Amniotic stem cell (primary cell): ENCODE measurements at places on chromosomes 5 and 9.

- no peak for DNase-seq
These were observed 81.9 kb downstream of the MED27 start for GRCh38 chr9:131997779-131998178.

DNA sequence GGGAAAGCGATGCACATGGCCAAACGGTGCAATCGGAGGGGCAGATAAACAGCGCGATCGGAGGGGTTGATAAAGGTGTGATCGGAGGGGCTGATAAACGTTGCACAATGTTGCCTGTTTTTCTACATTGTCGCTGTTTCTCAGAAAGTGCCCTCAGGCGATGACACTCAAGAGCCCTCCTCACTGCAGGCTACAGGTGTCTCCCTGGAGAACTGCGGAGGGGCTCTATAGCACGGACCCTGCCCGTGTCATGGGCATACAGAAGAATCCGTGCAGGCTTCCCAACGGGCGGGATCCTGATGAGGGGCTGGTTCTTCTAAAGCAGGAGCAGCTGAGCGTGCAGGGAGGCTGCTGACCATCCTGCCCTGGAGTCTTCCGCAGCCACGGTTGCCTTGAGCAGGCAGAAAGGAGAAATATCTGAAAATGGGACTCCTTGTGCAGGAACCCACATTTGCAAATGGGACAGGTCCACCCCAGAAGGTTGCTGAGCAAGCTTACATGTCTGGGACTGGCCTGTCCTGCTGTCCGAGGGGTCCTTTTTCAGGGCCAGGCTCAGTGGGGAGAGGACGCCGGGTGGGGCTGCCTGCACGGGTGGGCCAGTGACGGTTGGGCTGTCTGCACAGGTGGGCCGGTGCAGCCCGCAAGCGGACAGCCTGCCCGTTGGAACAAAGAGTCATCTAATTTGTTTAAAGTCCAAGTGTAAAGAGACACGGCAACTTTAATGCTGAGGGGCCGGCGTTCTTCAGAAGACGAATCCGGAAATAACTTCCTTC is 25.1 kb upstream of the LPCAT1 start:
- DNase-seq = no peak

DNA sequence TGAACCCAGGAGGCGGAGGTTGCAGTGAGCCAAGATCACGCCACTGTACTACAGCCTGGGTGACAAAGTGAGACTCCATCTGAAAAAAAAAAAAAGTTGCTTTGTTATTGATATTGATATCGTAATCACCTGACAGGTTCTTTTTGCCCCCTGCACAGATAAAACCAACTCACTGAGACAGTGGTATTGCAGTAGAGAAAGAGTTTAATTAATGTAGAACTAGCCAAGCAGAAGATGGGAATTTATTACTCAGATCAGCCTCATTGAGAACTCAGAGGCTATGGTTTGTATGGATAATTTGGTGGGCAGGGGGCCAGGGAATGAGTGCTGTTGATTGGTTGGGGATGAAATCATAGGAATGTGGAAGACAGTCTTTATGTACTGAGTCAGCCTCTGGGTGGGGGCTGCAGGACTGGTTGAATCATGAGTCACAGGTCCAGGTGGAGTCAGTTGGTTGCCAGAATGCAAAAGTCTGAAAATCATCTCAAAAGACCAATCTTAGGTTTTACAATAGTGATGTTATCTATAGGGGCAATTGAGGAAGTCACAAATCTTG is 35.8 kb upstream of the MEGF10 start:
- no peak for DNase-seq

GRCh38 chr9:129285382-129285781 is 107.3 kb upstream of the IER5L start:
- DNase-seq = no peak

- DNase-seq = no peak
These were observed 133.3 kb upstream of the C6 start for GRCh38 chr5:41346609-41347008.

- no peak for DNase-seq
These were observed 57.9 kb downstream of the C5orf15 start for GRCh38 chr5:133910571-133910970.

GRCh38 chr5:17012289-17012688 is 76.2 kb upstream of the MYO10 start:
- DNase-seq = no peak

- DNase-seq = no peak
These were observed 437.3 kb upstream of the MPDZ start for GRCh38 chr9:13716601-13717321.

DNA sequence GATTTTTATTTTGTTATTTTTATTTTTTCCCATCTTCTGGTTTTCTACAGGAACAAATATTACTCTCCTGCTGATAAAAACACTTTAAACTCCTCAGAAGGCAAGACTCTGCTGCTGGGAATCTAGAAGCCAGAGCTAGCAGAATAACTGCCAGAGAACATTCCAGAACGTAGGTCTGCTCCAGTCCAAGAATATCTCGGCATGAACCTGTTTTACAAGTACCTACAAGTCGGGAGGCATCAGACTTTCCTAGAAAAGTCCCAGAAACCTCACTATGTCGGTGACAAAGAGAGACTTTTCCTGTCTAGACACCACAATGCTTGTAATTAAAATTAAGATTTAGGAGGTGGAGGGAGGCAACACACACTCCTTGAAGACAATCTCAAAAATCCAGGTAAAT is 41.4 kb downstream of the FABP6 start:
- no peak for DNase-seq

- DNase-seq = no peak
These were observed 35.4 kb upstream of the ZNF354A start for GRCh38 chr5:178765753-178766300.

- DNase-seq = no peak
These were observed 1046.9 kb upstream of the WWC1 start for GRCh38 chr5:167244583-167244982.

DNA sequence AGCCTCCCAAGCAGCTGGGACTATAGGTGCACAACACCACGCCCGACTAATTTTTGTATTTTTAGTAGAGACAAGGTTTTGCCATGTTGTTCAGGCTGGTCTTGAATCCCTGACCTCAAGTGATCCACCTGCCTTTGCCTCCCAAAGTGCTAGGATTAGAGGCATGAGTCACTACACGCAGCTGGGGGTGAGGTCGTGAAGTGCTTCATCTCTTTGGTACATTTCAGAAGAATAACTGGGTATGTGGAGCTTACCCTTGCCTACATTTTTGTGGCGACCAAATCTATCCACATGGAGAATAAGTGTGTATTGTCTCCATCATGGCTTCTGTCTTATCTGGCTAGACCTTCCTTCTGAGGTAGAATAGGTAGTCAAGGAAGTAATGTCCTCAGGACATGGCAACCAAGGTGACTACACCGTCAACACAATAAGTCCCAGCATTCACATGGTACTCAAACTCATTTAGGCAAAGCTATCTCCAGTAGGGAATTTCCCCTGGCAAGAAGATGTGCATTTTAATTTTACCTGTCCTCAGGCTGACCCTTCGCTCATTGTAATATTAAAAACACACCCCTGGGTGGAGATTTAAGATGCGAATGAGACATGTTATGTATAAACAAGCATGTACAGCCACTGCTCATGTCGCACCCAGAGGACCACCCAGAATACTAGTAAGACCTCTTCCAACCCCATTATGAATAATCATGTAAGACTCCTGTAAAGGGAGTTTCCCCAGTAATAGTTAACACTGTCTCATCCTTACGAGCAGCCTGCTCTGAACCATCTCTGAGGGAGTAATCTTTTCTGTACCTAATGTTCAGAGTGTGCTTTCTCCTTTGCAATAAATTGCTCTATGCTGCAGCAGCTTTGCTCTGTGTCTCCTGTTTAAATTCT is 1173.2 kb downstream of the TAF11L14 start:
- no peak for DNase-seq

DNA sequence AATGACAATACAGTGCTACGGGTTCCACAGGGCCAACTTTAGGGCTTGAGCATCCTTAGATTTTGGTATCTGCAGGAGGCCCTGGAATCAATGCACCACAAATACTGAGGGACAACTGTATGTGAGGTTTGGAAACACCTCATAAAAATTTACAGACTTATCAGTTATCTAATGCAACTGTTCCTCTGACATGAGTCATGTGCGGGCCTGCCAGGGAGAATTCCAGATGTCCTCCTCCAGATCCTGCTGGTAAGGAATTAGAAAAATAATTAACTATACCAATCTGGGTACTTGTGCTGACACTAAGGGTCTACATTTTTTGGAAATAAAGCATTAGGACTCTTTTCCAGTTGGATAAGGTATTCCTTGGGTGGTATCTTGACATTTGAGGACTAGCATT is 333.3 kb downstream of the ARRDC3 start:
- DNase-seq = no peak

DNA sequence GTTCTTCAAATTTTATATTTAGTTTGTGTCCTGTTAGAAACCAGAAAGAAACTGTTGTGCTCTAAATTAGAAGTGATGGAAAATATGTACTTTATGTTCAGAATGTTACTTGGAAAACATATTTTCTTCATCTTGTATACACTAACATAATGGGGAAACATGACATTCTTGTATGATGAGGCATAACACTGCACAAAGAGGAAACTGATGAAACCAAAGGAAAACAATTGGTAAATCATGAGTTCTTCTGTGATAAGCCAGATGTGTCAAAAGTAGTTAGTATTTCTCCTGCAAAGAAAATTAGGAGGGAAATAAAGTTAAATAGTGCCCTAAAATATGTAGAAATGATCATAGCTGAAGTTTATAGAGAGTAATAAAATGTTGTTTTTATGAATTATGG is 111.1 kb upstream of the FBN2 start:
- DNase-seq = peak; percentile 34

GRCh38 chr5:69374911-69375446 is 5.4 kb downstream of the RAD17 start:
- no peak for DNase-seq

DNA sequence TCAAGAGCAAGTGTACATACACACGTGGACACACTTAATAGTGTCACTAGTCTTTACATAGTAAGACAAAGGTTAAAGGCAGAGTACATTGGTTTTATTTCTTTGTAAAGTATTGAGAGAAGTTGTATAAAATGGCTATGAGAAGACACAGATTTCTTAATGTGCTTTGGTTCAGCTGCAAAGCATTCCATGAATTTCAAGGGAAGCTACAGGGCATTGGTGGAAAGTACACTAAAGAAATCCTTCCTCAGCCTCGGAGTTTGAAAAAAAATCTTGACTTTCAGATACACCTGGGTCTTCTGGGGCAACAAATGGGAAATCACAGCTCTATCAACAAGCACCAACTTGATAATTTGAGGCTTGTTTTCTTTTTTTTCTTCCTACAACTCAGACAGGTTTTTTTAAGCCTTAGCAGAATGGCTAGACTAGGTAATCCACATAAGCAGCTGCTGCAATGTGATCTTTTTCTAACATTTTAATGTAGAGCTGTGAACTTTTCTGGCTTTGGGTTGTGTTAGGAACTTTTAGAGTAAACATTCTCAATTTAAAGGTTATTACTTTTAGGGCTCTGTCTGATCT is 140.4 kb upstream of the FST start:
- DNase-seq = no peak

DNA sequence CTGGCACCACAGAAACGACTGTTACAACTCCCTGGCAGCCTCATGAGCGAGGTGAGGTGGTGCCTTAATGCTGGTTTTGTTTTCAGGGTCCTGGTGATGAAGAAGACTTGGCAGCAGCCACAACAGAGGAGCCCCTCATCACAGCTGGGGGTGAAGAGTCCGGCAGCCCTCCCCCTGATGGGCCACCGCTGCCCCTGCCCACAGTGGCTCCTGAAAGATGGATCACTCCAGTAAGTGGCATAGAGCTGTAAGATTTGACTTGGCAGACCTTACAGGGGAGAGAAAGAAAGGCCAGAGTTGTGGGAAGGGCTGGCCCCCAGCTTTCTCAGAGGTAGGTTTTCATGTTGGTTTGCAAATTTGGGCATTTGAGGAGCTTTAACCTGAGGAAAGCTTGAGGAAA is 72.2 kb downstream of the COL15A1 start:
- DNase-seq = no peak

GRCh38 chr9:106980551-106981101 is 117.7 kb downstream of the ZNF462 start:
- DNase-seq = no peak

- DNase-seq = no peak
These were observed 24.0 kb downstream of the ABL1 start for GRCh38 chr9:130858739-130859705.

GRCh38 chr9:35938474-35939356 is 19.2 kb downstream of the OR2S2 start:
- no peak for DNase-seq

GRCh38 chr9:37952731-37953130 is 48.8 kb upstream of the SLC25A51 start:
- peak; percentile 20 for DNase-seq

DNA sequence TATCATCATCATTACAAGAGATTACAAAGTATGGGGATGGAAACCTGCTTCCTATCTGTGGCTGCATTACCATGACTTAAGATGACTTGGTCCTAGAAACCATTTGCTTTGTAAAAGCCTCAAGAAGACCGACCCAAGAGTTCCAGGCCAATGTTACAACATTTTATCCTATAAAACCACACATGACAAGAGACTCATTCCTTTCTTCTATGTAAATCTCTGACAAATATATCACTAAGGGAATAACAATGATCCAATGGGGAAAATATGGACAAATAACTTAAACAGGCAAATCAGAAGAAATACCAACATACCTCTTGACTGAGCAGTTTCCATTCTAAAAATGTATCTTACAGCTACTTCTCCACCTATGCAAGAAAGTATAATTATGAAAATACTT is 44.3 kb upstream of the VPS13A start:
- no peak for DNase-seq

GRCh38 chr9:3912817-3913216 is 387.0 kb upstream of the RFX3 start:
- DNase-seq = no peak

- no peak for DNase-seq
These were observed 198.4 kb upstream of the MEF2C start for GRCh38 chr5:89081360-89081759.

DNA sequence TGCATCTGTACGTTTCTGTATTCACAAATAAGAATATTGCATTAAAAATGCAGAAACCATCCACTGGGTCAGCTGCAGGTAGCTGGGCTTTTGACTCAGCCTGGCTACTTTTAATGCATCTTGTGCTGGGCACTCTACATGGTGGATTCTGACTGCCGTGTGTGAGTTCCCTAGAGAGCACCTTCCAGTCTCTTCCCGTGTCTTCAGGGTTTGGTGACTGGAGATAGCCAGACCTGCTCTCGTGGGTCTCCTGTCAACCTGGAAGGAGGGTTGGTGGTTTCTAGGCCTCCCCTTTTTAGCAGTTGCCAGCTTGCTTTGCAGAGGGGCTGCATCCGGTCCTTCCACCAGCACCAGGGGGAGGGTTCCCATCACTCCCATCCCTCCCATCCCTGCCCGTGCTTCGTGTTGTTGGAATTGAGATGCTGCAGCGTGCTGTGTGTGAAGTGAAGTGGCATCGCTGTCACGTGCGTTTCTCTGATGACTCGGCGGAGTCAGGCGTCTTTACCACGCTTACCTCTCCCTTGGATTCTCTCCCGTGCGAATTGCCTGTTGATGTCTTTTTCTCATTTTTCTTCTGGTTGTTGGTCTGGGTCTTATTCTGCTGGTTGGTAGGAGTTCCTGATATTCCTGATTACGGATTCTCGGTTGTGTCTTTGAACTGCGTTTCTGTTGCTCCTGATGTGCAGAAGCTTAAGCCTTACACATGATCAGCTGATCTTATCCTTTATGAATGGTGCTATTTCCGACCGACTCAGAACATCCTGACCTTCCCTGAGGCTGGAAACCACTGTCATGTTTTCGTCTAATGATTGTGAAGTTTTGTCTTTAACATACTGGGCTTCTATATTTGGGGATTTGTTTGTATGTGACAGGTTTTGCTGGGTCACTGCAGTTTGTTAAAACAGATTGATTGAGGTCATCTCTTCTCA is 16.9 kb downstream of the FBXW5 start:
- DNase-seq = no peak
